Progenitor cell of endocrine pancreas (in vitro differentiated cells): ENCODE measurements at places on chromosomes 7 and 10.

DNA sequence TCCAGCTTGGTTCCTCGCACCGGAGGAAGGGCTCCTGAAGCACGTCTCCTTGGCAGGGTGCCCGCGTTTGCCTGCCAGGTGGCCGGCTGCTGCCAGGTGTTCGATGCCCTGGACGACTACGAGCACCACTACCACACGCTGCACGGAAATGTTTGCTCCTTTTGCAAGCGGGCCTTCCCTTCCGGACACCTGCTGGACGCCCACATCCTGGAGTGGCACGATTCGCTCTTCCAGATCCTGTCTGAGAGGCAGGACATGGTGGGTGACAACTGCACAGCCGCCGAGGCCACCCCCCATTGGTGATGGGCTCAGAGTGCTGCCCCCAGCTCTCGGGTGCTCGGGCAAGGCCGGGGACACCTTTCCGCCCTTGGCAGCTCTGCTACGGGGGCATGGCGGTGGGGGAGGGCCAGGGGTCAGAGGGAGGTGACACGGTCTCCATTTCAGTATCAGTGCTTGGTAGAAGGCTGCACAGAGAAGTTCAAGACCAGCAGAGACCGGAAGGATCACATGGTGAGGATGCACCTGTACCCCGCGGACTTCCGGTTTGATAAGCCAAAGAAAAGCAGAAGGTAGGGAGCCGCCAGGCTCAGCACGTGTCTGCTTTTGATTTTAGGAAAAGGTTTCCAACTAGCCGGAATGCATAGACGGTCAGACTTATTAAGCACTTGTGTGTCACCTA lies 1.1 kb downstream of the ZNF511 start:
- peaks cover 3% of the 10 kb centered on the region for H3K36me3 ChIP-seq
- DNase-seq = no peak
- H3K27me3 ChIP-seq = no peaks in the 10 kb centered on the region
- H3K4me3 ChIP-seq = peak overlapping the region; percentile 75

DNA sequence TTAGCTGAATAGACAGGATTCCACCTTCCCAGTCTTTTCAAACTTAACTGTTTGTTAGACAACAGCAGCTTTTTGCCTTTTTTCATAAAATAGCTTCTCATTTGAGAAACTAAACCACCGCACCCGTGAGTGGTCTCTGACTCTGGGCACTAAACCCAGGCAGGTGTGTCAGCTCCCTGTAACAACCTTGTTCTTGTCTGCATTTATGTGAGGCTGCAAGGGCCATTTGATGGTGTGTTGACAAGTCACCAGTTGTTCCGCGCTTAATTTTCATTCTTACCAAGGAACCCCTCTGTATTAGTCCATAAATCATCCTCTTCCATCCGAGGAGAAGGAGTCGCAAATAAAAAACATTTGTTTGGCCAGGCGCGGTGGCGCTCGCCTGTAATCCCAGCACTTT lies 1.5 kb downstream of the STOX1 start:
- peak overlapping the region; percentile 77 for H3K27ac ChIP-seq
- H3K4me3 ChIP-seq = peak overlapping the region; percentile 72
- peaks cover 3% of the 10 kb centered on the region for H3K4me1 ChIP-seq
- no peak for DNase-seq
- H3K27me3 ChIP-seq = no peaks in the 10 kb centered on the region

DNA sequence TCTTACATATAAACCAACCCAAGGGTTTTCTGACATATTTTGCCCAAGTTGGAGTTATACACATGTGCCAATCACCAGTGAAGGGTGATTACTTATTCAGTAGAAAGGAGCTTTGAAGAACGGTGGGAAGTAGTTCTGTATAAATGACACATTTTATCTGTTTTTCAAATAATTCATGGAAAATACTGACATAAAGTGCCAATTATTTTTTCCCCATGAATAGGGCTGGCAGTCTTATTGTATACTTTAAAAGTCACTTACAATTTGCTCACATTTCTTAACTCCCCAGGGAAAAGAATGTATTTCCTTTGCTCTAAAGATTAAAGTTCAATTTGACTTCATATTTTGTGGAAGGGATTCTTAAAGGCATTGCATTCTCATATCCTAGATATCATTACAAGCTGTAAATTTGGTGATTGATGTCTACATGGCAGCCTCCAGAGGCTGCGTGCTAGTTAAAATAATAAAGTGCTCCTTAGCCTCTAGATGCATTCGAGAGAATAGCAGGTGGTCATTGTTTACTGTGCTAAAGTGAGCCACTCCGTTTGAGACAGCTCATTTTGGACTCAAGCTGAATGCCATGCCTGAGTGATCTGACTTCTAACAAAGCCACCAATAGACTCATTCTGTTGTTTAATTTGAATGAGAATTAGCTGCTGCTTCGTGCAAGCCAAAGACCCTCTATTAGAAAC lies 148.8 kb upstream of the NRP1 start:
- H3K27me3 ChIP-seq = no peaks in the 10 kb centered on the region
- no peak overlapping the region for H3K4me3 ChIP-seq
- H3K36me3 ChIP-seq = no peaks in the 10 kb centered on the region
- DNase-seq = no peak

- H3K4me1 ChIP-seq = peaks cover 49% of the 10 kb centered on the region
- no peaks in the 10 kb centered on the region for H3K27me3 ChIP-seq
- H3K27ac ChIP-seq = no peak overlapping the region
- H3K36me3 ChIP-seq = no peaks in the 10 kb centered on the region
Measured at GRCh38 chr10:79090134-79090803, 21.5 kb downstream of the ZMIZ1 start.

DNA sequence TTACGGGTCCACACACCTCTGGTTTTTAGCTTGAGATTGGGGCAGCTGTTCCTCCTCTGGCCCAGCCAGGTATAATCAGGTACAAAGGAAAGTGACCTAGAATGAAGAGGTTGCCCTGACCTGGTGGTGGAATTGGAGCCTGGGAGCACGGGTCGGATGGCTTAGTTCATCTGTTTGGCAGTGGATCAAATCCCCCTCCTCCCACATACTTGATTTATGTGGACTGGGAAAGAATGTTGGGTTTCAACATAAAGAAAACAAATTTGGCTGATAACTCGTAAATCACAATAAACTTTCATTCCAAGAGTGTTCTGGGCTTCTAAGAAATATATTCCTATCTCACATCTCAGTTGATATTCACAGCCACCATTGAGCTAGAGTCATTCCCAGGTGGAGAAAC lies 186.8 kb downstream of the CUX1 start:
- DNase-seq = no peak
- H3K4me1 ChIP-seq = no peaks in the 10 kb centered on the region
- no peaks in the 10 kb centered on the region for H3K27me3 ChIP-seq
- peaks cover 6% of the 10 kb centered on the region for H3K36me3 ChIP-seq

- peak overlapping the region; percentile 93 for H3K27ac ChIP-seq
- H3K36me3 ChIP-seq = no peaks in the 10 kb centered on the region
- DNase-seq = no peak
- peak overlapping the region; percentile 87 for H3K4me3 ChIP-seq
Measured at GRCh38 chr10:118047157-118047719, 497 bp upstream of the RAB11FIP2 start.
